ENCODE measurements at places on chromosomes 4 and X.
A peak's percentile ranks its signal among the peaks of the same experiment; 100 is the strongest.

DNA sequence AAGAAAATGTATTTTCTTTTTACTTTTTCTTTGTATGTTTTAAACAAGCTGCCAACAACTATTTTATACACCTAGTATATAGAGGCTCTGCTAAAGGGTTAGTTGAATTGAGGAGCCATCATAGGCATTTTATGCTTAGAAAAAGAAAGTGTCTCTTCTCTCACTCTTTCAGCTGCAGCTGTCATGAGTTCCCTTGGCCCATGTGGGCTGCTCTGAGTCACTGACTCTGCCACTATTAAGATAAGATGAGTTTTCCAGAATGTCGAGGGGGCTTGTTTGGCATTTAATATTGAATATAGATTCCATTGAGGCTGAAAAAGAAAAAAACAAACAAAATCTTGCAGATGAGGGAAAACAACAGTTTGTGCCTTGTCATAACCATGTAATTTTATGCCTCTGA, 126.0 kb upstream of the PAQR3 start:
- no peak for DNase-seq

- DNase-seq: no peak
Measured at GRCh38 chrX:120021927-120022326, 55.6 kb downstream of the RHOXF2B start.

- no peak for DNase-seq
Measured at GRCh38 chr4:32499171-32499570, 1779.0 kb downstream of the PCDH7 start.

DNA sequence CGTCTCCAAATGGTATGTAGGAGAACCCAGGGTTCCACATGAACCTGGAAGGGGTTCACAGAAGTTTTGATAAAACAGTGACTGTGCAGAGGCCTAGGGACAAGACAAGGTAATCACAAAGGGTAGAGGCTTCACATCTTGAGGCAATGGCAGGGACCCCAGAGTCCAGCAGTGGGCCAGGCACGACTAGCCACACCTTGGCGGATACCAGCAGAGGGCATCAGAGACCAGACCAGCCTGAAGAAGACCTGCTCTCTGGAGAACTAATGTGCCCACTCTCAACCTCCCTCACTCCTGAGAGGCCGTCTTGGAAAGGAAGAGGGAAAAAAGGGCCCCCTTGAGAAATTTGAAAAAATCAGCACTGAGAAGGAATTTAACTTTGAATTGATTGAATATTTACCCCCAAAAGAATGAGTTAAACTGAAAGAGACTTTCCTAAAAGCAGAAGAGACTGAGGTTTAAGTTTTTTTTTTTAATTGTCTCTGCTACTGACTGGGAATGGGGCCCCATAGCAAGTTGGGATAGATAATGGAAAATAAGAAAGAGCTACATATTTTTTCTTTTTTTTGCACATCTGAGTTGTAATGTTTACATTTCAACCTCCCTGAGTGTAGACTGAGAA, 243.8 kb upstream of the JADE1 start:
- no peak for DNase-seq

DNA sequence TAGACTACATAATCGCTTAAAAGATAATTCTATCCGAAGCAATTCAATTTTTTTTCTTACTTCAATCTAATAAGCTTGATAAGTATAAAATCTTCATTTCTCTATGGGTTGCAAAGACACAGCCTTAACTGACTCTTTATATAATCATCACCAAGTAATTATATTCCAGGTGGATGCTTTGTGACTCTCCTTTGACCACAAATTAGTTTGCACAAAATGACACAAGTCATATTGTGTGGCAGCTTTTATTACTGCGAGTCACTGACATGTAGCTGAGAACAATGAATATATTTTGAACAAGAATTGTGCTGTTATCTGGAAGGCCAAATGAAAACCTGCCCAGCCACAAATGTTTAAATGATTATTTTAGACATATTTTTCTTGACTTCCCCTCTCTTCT, 1727.8 kb downstream of the ARAP2 start:
- no peak for DNase-seq

DNA sequence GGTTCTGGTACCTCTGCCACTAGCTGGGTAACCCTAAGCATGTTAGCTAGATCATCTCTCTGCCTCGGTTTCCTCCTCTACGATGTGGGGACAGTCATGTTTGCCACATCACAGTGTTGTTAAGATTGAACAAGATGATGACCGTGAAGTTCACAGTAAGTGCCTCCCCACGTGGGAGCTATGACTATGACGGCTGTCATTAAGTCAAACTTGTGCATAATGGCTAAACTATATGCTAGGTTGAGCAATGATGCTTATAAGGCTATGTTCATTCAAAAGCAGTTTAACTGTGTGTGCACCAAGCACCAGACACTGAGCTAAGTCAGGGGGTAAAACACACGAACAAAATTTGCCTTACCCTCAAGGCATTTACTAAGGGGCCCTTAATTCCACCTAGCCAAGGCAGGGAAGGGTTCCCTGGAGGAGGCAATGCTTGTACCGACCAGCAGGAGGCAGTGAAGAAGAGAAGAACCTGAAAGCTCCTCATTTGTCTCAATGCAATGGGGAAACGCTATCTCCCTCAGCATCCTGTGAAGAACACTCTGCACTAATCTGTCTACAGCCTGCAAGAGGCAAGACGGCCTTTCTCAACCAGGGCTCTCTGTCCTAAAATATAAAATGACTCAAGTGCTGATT, 52.9 kb downstream of the MAP7D2 start:
- no peak for DNase-seq

- peak; percentile 49 for DNase-seq
Measured at GRCh38 chrX:40174854-40175510, 77.2 kb upstream of the BCOR start.

- DNase-seq: peak; percentile 46
Measured at GRCh38 chr4:6892190-6892908, 17.3 kb upstream of the TBC1D14 start.

DNA sequence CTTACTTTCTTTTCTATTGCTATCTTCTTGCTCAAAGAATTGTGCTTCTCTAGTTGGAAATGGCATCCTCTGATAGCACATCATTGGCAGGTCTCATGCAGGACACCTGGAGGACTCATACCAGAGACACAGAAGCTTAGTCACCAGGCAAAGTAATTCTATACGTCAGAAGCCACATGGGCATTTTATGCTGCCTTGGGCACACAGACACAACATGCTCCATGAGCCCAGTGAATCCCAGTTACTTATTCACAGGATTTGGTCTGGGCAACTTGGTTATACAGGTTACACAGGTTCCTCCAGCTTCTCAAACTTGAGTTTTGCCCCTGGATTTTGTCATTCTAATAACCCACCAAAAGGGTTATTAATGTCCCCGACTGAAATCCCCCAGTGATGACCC, 7.1 kb downstream of the RASSF6 start:
- DNase-seq: no peak

- no peak for DNase-seq
Measured at GRCh38 chr4:143438710-143439109, 74.8 kb upstream of the SMARCA5 start.

GRCh38 chr4:111542056-111542455, 603.2 kb upstream of the FAM241A start:
- no peak for DNase-seq

GRCh38 chr4:67332627-67333026, 212.7 kb downstream of the CENPC start:
- DNase-seq: no peak

DNA sequence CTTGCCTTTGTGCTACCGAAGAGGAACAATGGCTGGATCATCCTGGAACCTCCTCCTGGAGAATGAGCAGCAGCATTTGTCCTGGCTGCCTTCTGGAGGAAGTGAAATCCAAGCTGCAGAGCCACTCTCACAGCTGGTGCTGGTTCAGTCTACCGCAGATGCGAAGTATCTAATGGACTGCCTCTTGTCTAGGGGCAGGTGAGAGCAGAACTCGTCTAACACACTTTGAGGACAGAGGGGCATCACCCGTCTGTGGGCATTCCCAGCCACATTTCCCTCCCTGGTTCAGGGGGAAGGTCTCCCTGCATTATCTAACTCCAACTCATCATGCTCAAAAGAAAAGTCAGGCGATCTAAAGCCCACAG, 338.2 kb upstream of the GATB start:
- no peak for DNase-seq

GRCh38 chr4:122712782-122713181, 19.7 kb upstream of the BBS12 start:
- DNase-seq: no peak

- DNase-seq: no peak
Measured at GRCh38 chrX:72110051-72110875, 21.5 kb downstream of the RTL5 start.

GRCh38 chr4:107255114-107255513, 219.0 kb upstream of the DKK2 start:
- DNase-seq: no peak
